Stimulated activated CD4-positive, alpha-beta T cell treated with anti-CD3 and anti-CD28 coated beads, Interleukin-1b, Interleukin-23, amount 100 ng/mL, for 48 hours (primary cell): ENCODE measurements at places on chromosomes 2 and 18.

- DNase-seq: no peak
Measured at GRCh38 chr2:39313575-39313974, 69.8 kb upstream of the CDKL4 start.

DNA sequence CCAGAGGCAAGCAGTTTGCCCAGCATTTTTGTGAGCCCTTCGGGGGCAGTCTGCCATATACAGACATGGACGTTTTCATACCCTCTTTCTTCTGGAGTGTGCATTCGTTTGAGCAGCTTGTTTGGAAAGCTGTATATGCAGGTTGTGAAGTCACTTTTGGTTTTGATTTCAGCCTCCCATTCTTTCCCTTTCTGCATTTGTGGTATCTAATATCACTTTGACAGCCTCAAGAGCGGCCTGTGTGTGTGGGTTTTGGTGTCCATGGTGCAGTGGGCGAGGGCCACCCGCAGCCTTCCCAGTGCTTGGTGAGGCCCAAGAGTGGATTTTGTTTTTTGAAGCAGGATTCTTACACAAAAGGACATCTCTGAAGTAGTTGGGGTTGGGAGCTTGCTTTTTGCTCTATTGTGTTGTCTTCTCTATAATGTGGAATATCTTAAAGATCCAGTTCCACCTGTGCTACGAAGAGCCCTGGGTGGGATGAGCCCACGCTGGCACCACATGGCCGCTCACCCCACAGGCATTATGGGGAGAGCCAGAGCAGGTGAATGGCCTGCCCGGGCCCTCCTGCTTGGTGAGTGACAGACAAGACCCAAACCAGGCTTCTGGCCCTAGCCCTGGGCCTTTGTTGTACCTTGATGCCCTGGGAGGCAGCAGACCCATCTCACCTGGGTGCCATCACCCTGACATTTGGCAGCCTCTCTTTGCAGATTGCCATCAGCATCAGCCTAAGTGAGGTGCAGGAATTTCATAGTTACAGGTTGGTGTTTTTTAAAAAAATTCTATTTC is 29.5 kb downstream of the INPP4A start:
- no peak for DNase-seq

DNA sequence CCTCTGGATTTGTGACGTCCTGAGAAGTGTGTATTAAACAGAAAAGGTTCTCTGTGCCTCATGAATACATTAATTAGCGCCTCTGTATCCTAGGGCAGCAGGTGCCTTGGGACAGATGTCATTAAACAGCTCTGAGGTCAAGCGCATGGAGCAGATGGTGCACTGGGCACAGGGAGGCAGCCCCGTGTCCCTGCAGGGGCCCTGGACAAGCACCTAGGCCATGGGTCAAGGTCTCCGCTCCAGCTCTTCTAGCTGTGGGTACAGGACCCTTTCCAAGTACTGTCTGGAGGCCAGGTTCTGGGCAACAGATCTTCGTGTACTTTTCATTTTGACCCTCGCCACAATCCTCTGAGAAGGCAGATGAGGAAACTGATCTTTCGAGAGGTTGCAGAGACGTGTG is 126.4 kb downstream of the KCTD1 start:
- no peak for DNase-seq

DNA sequence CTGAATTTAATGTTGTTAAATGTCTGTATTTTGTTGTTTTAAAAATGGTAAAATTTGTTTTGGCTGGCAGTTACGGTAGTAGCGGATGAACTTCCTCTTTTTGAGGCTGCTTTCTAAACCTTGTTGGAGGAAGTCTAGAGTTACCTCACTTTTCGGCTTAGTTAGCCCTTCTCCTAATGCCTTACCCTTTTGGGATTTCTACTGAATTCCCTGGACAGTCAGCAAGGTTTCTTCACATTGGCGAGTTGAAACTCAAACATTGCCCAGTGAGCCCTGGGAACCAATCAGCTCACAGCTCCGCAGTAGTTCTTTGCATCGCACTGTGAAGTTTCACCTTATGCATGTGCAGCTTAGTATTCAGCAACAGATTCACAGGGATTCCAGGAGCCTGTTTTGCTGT is 55.2 kb downstream of the TMEM247 start:
- no peak for DNase-seq

DNA sequence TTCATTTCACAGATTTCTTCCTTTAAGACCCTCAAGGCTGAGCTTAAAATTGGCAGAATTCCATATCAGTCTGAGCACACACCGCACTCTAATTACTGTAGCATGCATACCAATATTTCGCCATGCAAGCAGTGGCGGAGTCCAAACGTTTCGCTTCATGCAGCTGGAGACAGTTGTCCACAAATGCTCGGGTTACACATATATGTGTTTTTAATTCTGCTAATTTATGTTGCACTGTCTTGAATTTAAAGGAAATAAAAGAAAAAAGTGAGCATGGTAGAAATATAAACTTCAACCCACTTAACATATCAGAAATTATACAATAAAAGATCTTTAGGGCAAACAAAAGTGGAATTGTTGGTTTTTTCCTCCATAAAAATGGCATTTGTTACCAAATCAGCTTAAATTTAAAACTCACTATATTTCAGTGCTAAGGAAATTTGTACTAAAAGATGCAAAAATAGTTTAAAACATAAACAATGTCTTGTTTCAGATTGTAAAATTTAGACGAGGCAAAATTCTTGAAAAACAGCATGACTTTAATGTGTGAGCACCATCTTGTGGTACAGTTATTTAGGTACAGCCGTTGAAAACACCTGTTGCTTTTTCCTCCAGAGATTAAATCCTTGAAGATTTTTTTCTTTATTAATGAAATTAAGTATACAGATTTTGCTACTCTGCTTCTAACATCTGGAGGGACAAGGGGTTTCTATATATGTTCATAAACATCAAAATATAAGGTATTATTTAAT is 24.1 kb upstream of the KANSL1L start:
- DNase-seq: no peak

DNA sequence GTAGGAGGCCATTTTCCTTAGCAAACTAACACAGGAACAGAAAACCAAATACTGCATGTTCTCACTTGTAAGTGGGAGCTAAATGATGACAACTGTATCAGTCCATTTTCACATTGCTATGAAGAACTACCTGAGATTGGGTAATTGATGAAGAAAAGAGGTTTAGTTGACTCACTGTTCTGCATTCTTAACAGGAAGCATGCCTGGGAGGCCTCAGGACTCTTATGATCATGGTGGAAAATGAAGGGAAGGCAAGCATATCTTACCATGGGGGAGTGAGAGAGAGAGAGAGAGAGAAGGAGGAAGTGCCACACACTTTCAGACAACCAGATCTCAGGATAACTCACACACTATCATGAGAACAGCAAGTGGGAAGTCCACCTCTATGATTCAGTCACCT is 105.3 kb downstream of the PARD3B start:
- DNase-seq: no peak

GRCh38 chr18:13530879-13531387 is 195.4 kb downstream of the FAM210A start:
- DNase-seq: no peak

DNA sequence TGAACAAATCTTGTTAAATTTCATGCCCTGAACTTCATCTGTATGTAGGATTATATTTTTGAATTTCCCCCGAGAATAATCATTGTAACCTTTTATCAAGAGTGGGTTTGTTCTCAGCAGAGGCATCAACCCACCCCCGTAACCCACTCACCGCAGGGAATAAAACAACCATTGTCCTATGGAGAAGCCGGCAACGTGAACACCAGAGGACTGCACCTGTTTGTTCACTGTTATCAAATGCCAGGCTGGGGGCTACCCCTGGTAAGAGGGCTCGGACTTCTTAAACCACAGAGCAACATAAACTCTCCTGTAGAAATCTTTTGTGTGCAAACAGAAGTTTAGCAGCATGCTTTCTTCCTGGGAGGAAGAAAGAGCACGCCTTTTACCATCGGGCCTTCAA is 610.4 kb downstream of the ERBB4 start:
- no peak for DNase-seq

DNA sequence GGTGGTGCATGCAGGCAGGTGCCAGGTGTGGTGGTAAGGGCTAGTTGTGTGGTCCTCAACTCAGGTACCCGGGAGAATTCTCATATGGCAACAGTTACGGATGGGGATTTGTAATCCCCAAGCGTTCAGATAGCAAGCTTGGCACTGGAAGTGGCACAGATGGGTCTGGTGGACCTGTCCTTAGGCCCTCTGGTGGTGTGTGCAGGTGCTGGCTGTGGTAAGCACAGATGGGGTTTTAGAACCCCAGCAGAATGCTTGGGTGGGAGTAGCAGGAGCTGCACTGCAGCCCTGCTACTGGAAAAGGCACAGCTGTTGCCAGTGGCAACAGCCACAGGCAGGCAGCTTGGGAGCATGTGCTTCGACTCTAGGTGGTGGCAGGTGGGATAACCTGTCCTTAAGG is 948.2 kb upstream of the FAM98A start:
- no peak for DNase-seq

DNA sequence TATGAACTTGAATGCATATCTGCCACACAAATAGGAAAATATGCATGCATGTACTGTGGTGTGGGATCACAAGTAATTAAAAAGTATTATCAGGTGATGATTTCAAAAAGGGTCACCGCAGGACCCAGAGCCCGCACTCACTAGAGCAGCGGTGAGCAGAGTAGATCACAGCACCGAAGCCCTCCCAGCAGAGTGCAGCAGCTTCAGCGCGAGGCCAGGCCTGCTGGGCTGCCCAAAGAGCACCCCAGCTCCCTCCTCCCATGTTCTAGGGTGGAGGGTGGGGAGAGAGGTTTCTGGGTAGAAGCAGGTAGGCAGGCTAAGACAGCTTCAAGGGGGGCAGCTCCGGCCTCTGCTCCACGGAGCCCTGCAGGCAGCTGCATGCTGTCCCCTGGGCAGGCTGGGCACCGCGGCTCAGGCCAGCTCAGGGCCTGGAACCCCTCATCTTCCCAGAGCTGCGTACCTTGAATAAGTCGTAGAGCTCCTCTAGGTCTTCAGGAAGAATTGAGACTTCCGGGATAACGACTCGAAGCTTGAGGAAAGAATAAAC is 24.9 kb downstream of the RPL31 start:
- no peak for DNase-seq

DNA sequence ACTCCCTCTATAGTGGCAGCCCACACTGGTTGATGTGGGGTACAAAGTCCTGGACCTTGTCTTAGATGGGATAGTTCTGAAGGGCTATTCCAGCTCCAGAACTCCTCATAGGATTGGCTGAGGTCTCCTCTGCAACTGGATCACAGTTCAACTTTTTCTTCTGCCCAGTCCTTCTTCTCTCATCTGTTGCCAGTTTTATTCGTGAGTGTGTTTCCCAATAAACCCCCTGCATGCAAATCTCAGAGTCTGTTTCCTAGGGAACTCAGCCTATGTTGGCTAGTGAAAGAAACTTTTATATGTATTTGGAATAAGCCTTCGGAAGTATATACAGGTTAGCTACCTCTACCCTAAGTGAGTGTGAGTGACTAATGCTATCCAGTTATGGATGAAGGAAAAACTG is 823.4 kb downstream of the SLC4A3 start:
- DNase-seq: no peak

DNA sequence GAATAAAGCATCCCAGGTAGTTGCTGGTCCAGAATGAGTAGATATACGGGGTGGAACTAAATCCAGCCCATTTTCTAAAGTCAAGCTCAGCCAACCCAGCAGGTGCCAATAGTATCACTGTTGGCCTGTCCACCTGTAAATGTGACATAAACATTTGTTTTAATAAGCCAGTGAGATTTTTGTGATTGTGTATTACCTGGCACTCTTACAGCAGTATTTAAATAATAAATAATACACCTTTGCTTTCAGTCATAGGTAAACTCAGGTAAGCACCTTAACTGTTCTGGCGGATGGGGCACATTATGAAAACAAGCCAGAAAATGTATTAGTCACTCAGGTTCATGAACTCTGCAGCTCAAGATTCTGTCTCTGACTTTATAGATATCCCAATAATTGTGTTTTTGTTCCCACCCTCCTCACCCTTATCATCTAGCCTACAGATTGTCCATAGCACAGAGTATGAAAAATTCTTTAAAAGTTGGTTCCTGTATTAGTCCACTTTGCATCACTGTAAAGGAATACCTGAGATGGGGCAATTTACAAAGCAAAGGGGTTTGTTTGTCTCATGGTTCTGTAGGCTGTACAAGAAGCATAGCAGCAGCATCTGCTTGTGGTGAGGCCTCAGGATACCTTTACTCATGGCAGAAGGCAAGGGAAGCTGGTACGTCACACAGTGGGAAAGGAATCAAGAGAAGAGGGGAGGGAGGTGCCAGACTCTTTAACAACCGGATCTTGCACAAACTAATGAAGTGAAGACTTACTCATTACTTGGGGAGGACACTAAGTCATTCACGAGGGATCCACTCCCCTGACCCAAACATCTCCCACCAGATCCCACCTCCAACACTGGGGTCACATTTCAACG is 73.0 kb upstream of the CYRIA start:
- no peak for DNase-seq

DNA sequence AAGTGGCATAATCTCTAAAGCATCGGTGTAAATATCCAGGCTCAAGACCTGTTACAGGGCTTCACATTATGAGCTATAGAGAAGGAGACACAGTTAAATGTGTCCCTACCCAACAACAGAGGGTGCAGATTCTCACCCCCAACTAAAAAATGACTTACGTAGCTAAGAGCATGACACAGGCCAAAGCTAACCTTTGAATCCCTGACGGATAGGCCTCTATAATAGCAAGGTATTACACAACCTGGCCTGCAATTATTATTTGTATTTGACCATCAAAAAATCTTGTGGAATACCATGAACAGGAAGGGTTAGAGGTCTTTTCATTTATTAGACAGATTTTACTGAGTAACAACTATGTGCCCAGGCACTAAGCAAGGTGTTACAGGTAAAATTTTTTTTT is 45.1 kb downstream of the RNU4ATAC start:
- DNase-seq: no peak

DNA sequence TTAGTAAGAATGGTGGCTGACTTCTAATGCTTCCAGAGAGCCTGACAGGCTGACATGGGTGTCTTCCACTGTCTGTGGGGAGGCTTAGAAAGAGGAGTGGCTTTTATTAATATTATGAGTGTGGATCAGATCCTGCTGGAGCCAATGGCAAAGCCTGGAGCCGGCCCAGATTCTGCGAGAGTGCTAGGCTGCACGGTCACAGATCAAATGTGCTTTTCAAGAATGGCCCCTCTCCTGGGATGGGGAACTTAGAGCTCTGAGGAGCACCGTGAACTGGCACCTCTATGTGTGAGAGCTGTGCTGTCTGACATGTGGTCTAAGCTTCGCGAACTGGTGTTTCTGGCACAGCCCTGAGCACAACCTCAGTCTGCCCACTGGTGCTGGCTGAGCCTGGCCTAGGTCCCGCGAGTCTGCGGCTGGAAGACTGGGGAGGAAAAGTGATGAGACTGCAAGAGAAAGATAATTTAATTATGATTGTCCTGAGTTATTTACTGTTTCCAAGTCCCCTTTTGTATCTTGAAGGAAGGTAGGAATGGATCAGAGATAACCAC is 70.4 kb downstream of the ASAP2 start:
- DNase-seq: no peak

DNA sequence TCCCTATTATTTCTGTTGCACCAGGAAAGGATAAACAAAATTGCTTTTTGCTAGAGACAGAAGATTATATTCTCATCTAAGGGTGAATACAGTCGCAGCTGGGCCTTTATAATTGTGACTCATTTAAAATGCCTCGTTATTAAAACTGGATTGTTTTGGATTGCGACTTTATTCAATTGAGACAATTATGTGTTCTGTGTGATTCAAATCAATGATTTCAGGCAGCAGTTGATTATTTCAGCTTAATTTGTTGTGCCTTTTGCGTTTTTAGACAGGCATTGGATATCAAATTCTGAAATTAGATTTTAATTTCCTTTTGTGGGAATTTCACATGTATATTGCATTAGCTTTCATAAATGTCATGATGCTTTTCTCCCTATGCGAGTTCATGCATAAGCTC is 778.1 kb upstream of the SOX11 start:
- no peak for DNase-seq
